ENCODE measurements at places on chromosomes 7 and 10.

DNA sequence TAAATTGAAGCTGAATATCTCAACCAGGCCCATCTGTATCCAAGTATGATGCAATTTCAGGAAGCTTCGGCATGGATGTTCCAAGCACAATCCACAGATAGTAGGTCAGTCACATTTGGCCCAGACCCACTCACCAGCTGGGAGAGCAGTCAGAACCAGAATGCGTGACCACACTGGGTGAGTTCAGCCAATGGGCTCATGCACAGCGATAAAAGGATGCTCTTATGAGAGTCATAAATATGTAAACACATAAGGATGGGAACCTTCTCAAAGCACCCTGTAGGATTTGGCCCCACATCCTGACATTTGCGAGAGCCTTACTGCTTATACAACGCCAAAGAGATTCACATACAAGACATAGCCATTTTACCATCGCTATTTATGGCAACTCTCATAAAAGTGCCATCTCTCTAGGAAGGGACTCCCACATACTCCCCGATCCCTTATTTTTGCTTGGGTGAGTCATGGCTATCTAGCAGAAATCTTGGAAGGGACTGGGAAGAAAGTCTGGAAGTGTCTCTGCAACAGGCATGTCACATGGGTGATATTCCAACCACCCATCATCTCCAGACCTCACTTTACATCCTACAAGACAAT, 3.0 kb downstream of the AFAP1L2 start:
- no peak for DNase-seq

DNA sequence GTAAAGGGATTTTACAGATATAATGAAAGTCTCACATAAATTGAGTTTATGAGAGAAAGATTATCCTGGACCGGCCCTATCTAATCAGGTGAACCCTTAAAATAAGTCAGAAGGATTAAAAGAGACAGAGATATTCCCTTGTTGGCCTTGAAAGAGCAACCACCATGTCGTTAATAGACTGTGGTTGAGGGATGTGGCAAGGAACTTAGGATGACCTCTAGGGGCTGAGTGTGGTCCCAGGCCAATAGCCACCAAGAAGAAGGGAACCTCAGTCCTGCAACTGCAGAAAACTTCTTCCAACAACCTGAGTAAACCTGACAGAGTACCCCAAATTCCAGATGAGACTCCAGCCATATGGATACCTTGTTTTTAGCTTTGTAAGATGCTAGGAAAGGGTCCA, 121.5 kb downstream of the POLR1F start:
- no peak for DNase-seq

DNA sequence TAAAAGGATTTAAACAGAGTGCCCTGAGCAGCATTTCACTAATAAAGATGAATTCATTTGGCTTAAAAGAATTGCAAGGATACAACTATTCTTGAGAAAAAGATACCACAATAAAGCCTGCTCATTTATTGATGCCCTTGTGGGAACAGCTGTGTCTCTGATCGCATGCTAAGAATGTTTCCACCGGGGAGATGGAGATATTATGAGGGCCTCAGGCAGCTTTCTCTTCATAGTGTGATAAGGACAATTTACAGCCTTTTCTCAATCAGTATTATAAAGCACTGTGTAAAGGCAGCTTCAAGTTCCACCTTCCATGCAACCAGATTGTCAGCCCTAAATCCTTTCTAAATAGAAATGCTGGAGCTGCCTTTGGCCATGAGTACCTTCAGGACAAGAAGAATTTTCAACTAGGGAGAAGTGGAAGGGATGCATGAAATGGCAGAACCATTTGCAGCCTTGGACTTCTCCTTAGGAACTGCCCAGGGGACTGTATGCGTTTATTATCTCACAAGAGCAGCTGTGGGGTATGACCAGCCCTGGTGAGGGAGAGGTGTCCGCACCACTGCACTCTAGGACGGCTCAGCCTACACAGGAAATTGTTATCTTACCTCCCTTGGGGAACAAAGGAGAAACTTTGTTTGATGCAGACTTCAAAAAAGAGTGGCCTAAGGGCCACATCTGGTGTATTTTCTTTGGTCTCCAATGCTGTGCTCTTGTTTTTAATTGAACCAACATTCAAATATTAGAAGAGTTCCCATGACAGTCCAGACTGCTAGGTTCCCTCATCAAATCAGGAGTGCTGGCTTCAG, 116.9 kb upstream of the PCGF5 start:
- no peak for DNase-seq

DNA sequence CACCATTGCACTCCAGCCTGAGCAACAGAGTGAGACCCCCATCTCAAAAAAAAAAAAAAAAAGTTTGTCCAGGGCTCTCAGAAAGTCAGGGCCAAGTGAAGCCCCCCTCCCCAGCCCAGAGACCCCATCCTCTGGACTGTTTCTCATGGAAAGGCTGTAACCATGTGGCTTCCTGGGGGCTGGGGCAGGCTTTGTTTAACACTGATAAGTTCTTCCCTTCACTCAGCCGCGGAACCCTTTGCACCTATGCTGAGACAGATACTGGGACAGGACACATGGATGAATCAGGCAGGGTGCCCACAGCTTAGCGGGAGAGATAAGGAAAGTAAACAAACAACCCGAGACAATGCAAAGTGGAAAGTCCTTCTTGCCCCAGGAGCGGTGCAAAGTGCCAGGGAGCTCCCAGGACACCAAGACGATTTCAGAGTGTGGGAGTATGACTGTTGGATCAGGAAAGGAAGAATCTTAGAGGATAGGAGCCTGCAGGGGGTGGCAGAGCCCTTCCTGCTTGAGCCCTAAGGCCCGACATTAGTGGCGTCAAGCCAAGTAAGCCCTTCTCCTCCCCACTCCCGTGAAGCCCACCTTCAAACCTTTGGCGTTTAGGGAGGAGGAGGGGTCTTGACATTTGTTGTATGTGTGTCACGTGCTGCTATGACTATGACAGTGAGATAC, 11.6 kb downstream of the MLXIPL start:
- no peak for DNase-seq

DNA sequence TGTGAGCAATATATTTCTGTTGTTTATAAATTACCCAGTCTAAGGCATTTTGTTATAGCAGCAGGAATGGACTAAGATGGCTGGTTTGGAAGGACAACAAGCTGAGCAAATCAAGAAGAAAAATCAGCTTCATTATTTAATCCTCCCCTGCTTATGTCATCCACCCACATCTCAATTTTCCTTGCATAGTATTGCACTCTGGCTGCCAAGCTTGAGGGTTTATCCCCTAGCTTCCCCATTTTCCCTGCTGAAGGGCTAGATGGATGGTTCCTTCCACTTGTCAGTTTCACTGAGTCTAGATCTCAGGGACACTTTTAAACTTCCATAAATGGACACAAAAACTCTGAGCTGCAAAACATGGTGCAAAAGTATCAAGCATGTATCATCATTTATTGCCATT, 75.2 kb upstream of the LAMB4 start:
- DNase-seq, result no peak

DNA sequence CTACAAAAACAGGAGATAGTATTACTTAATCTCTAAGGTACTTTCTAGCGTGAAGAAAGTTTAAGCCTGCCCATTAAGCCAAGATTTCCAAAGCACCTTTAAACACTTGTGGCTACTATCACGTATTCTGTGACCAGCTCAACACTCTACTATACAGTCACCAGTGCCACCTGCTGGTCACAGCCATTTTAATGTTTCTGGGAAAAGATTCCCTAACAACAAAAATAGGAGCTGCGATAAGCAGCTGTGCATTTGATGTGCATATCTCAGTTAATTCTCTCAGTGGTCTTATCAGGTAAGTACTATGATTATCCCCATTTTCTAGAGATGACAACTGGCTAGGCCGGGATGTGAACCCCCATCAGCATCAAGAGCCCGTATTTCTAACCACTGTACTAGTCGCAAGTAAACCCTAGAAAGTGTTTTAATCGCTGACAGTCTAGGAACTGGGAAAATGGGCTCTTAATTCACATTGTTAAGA, 860 bp downstream of the SEC31B start:
- DNase-seq, result no peak

- no peak for DNase-seq
Measured at GRCh38 chr10:123685260-123685659, 19.1 kb downstream of the GPR26 start.

- no peak for DNase-seq
Measured at GRCh38 chr7:33916357-33917081, 11.2 kb downstream of the BMPER start.

- DNase-seq, result no peak
Measured at GRCh38 chr7:47327698-47328391, 254.1 kb downstream of the TNS3 start.

- DNase-seq, result no peak
Measured at GRCh38 chr10:3873728-3874461, 88.9 kb upstream of the KLF6 start.

- no peak for DNase-seq
Measured at GRCh38 chr10:95513941-95514392, 47.2 kb downstream of the SORBS1 start.

DNA sequence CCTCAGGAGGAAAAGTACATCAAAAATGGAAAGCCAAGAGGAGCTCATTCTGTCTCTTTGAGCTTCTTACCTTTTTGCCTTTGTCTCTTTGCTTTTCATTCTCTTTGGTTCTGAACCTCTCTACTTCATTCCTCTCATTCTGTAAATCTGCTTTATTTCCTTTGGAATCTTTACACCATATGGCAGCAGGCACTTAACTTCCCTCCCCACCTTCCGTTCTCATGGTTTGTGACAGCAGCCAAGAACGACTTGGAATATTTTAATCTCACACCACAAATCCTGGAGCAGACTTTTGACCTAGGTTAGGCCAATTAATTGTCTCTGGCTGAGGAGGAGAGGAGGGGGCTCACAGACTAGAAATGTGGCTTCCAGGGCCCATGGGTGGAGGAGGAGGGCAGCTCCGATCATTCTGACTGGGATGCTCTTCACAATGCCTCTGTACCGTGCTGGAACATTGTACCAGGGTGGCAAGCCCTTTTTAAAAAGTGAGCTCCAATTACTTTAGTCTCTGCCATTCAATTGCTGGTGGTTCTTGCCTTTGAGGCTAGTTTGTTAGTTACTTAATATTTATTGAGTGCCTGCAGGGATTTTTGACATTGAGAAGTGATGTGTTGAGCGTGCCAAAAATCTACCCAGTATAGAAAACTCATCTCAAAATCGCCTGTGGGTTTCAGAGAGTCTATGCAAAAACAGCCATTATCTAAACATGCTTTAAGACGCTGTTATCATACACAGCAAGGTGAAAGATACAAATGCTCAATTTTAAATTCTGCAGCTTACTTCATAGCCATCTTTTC, 386.6 kb downstream of the DPP6 start:
- DNase-seq, result no peak

GRCh38 chr10:67221939-67222494, 296.2 kb downstream of the LRRTM3 start:
- DNase-seq, result no peak

GRCh38 chr10:116787893-116788665, 45.7 kb upstream of the HSPA12A start:
- no peak for DNase-seq

DNA sequence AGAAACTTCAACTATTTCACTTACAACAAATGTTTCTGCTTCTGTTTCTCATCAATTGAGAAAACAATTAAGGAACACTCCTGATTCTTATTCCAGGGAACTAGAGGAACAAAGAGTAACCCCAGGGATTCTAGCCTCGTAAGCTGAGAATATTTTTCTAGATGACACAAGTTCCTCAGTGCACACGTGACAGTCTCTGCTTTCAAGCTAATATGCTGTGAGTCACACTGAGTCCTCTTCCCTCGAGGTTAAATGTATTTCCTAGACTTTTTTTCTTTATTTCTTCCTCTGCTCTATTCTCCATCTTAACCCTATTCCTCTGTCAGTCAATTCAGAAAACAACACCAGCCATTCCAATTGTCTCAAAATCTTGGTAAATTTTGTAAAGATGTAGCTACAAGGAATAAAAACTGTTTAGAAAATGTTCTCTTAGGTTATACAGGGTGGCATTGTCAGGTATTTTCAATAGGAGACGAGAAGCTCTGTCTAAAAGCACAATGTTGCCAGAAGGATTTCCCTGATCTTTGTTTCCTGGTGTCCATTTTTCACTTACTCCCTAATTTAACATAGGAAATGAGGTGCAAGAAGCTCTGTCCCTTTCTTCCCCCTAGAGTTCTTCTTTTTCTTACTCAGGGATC, 5.8 kb upstream of the C1GALT1 start:
- no peak for DNase-seq

- no peak for DNase-seq
Measured at GRCh38 chr7:39888171-39888853, 61.7 kb upstream of the CDK13 start.

- DNase-seq, result no peak
Measured at GRCh38 chr10:104608091-104608828, 32.8 kb upstream of the SORCS3 start.

- no peak for DNase-seq
Measured at GRCh38 chr10:77086081-77086480, 551.5 kb downstream of the KCNMA1 start.

GRCh38 chr10:129078346-129078745, 388.7 kb upstream of the MGMT start:
- no peak for DNase-seq

DNA sequence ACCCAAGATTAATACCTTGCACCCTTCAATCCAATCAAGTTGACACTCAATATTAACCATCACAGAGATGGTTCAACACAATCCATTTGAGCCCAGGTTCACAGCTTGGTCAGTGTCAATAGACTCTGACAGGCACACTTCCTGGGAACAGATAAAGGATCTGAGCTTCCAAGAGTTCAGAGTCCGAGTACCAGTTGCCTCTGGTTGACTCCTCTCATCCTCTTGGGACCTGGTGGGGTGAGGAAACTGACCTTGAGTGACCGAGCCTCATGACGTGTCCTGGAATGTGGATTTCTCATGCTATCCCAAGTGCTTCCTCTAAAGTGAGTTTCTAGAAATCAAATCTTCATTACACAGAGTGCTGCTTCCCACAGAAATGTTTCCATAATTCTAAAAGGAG, 162.0 kb downstream of the CYP26A1 start:
- DNase-seq, result no peak

- DNase-seq, result no peak
Measured at GRCh38 chr7:109984729-109985128, 1106.2 kb upstream of the LRRN3 start.

DNA sequence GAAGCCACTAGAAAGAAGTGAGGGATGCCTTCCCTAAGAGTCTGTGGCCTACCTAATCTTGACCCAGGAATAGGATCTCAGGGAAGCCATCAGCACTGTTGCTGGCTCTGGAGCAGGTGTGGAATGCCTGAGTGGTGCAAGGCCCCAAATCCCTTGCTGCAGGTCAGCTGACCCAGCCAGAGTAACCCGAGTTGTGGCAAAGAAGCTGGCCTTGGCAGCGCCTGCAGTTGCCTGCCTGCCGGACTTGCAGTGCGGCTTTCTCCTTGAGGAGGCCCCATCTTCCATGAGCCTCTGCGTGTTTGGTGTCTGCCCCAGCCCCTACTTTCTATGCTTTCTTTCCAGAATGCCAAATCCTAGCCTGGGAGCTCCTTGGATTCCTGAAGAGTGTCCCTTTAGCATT, 5.8 kb downstream of the KIAA1217 start:
- no peak for DNase-seq

DNA sequence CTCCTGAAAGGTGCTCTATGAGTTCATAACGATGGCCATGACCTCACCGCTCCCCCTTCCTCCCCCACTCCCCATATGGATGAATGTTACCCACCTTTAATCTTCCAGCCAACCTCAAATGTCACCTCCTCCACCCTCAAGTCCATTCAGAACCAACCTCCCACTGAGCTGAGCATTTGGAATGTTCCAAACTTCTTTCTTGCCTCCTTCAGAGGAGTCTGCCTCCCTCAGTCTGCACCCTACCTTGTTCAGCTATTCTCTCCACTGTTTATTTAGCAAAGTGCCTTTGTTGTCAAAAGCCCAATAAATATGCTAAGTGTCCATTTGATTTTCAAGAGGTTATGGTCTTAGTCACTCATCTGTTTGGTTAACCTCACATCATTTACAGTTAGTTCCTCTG, 22.9 kb upstream of the MTPAP start:
- DNase-seq, result no peak

Data from NCI-H187 (cell line).